ENCODE measurements at places on chromosomes 2 and 18.

- DNase-seq, result no peak
These were observed 192.4 kb upstream of the ERBB4 start for GRCh38 chr2:212730994-212731393.

DNA sequence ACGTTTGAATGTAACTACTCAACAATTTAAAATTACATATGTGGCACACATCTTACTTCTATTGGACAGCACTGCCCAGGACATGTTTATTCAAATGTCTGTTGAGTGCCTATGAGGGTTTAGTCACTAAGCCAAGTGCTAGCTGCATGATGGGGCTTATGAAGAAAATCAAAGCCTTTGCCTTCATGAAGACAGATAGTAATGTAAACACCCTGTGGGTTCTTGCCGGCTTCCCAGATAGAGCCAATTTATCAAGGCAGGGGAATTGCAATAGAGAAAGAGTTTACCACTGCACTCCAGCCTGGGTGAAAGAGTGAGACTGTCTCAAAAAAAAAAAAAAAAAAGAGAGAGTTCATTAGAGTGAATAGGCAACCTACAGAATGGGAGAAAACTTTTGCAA, 43.7 kb upstream of the NEB start:
- DNase-seq, result no peak

DNA sequence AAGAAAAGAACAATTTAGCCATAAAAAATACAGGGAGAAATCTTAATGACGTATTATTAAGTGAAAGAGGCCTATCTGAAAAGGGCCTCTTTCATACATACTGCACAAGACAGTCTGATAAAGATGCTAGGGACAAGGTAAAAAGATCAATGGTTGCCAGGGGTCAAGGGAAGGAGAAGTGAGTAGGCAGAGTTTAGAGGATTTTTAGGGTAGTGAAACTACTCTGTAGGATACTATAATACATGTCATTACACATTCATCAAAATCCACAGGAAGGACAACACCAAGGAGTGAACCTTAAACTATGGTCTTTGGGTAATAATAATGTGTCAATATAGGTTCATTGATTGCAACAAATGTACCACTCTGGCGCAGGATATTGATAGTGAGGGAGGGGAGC, 289.3 kb downstream of the FSIP2 start:
- no peak for DNase-seq

- DNase-seq, result no peak
These were observed 15.7 kb downstream of the FAM98A start for GRCh38 chr2:33583194-33583938.

DNA sequence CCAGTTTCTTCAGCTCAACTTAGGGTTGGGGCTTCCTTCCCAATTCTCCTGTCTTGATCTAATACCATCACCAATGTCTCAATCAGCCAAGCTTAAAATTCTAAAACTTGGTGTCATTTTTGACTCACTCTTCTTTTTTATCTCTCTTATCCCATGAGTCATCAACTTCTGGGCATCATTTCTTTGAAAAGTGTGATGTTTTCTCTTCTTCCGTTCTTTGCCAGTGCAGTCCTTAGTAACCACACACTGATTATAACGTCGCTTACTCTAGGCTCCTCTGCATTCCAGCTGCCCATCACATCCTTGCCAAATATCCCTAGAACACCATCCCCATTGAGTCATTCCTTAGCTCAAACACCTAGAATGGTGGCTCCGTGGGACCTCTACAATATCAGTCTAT, 27.4 kb upstream of the MRO start:
- DNase-seq, result no peak

GRCh38 chr2:118667348-118667747, 180.1 kb downstream of the EN1 start:
- DNase-seq, result no peak

Data from uterus (tissue), 4 donors.